Endothelial cell of umbilical vein (primary cell): ENCODE measurements at places on chromosomes 7 and 10.

- no peak for DNase-seq
- no peaks in the 10 kb centered on the region for H3K36me3 ChIP-seq
- peaks cover 10% of the 10 kb centered on the region for H3K4me1 ChIP-seq
- H3K27ac ChIP-seq, result no peak overlapping the region
- no peaks in the 10 kb centered on the region for H3K27me3 ChIP-seq
- H3K4me3 ChIP-seq, result no peak overlapping the region
Observed at GRCh38 chr7:94998266-94999068, 91.1 kb downstream of the PPP1R9A start.

DNA sequence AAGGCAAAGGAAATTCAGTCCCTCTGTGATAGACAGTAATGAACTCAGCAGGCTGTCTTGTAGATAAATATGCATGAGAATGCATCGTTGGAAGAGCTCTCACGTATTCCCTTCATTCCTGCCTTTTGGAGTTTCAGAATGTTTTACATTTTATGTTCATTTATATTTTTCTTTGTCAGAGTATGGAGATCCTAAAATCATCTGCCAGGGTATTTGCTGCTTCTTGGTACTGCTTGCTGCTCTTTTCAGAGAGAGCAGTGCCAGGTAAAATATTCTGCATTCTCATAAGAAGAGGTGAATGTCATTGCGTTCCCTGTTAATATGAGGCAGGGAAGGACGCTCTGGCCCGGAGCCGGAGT is 290.2 kb downstream of the CCDC3 start:
- DNase-seq, result no peak
- H3K27ac ChIP-seq, result no peak overlapping the region
- peaks cover 48% of the 10 kb centered on the region for H3K4me1 ChIP-seq
- no peaks in the 10 kb centered on the region for H3K27me3 ChIP-seq

- H3K27me3 ChIP-seq, result no peaks in the 10 kb centered on the region
- H3K36me3 ChIP-seq, result peaks cover 2% of the 10 kb centered on the region
- DNase-seq, result no peak
Observed at GRCh38 chr10:17655009-17655408, 11.1 kb downstream of the STAM start.

GRCh38 chr10:83983578-83984255 is 155.6 kb upstream of the GHITM start:
- H3K4me1 ChIP-seq, result peaks cover 11% of the 10 kb centered on the region
- DNase-seq, result peak; percentile 64
- no peaks in the 10 kb centered on the region for H3K36me3 ChIP-seq
- H3K27me3 ChIP-seq, result no peaks in the 10 kb centered on the region

DNA sequence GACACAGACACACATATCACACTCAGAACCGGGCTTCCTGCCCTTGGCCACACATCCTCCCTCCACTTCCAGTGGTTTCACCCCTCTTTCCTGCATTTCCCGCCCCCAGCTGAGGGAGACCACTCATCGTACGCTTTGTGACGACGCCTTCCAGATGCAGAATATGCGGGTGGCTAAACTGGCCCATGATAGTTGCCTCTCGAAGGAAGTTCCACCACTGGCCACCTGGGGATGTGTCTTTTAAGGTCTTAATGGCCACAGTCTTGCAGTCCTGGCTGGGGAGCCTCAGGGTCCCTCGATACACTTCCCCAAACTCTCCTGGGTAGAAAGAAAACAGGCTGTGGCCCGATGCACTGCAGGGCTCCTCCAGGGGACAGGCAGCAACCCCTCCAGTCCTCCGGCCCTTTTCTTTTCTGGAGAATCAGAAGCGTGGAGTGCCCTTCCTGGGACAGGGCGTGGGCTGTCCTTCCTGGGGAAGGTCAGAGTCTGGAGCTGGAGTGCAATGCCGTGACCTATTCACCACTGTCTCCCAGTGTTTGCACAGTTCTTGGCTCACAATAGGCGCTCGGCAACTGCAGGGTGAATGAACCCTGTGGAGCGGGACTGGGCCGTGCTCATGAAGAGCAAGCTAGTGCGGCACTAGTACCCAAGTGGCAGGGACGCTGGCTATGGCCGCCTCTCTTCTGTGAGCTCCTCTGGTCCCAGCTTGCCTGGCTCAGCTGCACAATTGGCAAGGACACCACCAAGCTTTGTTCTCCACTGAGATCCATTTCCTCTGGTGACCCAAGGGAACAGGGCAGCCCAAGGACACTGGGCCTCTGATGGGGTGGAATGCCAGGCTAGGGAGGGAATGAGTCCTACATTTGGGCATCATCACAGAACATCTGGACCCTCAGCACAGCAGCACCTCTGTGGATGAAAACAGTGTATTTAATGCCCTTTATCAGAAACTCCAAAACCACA is 13.2 kb downstream of the EPHA1 start:
- H3K4me3 ChIP-seq, result no peak overlapping the region
- peak; percentile 49 for DNase-seq
- no peak overlapping the region for H3K27ac ChIP-seq
- H3K27me3 ChIP-seq, result no peaks in the 10 kb centered on the region
